Ovary (tissue), 10 donors: ENCODE measurements at places on chromosomes 7 and 10.

DNA sequence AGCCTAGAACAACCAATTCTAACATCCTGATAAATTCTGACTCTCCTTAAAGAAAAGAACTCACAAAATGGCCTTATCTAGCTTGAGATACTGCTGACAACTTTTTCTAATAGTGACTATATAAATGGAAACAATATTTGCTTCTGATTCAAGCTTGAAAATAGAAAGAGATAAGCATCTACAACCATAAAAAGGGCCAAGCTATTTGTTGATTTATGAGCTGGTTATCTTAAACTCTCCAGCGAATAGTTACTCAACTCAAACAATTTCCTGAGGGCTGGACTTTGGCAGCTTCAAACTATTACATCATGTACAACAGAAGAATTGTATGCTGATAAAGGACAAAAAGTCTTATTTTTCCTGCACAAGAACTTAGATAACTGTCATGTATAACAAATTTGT, 4.6 kb downstream of the USP54 start:
- DNase-seq: no peak

DNA sequence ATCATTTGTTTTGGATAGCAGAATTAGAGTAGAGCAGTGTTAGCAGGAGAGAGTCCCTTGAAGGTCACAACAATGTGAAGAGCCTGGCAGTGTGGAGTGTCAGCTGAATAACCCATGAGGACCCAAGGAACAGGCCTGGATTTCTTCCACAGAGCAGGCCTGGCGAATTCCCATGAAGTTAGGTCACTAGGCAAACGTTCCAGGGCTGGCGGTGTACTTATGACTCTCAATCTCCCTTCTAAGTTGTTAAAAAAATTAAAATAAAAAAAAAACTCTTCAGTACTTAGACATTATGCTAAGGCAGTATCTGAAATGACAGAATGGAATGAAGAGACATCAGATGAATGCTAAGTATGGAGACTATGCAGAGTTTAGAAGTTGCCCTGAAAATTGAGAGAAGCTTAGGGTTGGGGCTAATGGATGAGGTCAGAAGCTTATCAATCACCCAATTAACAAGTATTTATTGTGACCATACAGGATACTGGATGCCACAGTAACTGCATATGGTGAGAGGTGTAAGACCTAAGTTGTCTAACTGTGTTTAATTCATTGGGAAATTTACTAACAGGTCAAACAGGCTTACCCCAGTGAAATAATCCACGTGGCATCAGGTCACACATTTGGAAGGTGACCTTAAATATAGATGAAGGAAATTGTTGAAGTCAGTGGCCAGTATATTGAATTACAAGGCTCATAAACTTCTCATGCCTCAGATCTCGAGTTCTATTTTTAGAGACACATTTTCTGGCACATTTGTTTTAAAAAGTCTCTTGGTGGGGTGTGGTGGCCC, 126.2 kb upstream of the NRP1 start:
- no peak for DNase-seq

DNA sequence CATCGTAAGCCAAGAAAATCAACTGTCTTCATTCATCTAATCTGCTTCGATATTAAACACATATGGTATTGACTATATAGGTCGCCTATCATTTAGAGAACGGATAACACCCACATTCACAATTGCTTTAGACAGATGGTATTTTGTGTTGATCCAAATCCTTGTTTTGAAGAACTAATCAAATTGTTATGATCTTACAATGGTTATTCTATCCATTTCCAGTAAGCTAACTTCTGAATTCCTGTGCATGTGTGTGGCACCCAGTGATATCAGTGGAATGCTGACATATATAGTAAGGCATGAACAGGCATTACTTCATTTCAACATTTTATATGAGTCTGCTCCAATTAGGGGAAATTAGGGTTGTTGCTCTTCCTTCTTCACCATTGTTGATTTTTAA, 98.8 kb downstream of the SEMA3E start:
- no peak for DNase-seq

DNA sequence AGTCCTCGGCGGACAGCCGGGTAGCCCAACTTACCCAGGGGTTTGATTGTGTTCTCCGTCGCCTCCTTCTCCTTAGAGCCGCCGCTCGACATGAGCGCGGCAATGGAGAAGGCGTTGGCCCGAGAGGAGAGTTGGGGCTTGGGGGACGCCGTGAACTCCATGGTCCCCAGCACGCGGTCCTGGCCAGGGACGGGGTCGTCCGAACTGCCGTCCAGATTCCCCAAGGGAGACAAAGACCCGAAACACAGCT, 515 bp downstream of the TBX20 start:
- DNase-seq: no peak

- no peak for DNase-seq
Observed at GRCh38 chr7:20647036-20647435, 31.6 kb downstream of the ABCB5 start.

DNA sequence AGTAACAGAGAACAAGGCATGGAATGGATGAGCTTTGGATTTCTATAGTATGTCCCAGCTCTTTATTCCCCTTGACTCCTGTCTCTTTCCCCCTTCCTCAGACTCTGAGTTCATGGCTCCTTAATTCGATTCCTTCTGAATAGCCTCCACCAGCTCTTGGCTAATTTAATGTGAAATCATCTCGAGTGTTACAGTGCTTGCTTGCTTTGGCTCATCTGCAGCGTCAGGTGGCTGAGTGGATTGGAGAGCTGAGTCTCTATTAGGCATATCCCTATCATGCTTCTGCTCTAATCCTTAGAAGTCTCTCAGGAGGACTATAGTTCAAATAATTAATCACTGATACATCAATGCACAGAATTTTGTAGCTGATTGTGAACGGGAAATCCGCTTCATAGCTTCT, 134.6 kb downstream of the LRRC4 start:
- DNase-seq: no peak

- DNase-seq: no peak
Observed at GRCh38 chr10:63166742-63167258, 33.7 kb downstream of the NRBF2 start.

DNA sequence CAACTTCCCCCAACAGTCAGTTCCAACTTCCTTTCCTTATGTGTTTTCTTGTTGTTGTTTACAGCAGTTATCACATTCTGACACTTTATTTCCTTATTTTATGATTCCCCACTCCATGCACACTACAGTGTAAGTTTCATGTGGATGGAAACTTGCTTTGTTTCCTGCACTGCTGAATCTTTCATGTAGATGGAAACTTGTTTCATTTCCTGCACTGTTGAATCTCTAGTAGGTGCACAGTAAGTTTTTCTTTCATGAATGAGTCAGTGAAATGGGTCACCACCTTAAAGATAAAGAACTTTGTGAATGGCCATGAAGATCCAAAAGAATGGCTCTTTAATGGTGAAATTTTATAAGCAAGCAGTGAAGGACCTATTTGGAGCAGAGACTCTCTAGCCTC, 61.4 kb downstream of the SHOC2 start:
- DNase-seq: no peak

GRCh38 chr7:133275446-133276095, 22.7 kb downstream of the EXOC4 start:
- DNase-seq: no peak

DNA sequence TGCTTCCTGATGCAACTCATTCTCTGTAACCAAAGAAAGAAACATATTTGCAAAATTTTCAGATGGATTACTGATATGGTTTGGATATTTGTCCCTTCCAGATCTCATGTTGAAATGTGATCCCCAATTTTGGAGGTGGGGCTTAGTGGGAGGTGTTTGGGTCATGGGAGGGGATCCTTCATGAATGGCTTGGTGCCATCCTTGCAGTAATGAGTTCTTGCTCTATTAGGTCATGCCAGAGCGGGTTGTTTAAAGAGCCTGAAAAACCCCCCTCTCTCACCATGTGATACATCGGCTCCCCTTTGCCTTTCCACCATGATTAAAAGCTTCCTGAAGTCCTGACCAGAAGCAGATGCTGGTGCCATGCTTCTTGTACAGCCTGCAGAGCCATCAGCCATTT, 43.8 kb upstream of the PRKG1 start:
- no peak for DNase-seq

GRCh38 chr10:112374724-112375541, 1.0 kb downstream of the ACSL5 start:
- DNase-seq: no peak

DNA sequence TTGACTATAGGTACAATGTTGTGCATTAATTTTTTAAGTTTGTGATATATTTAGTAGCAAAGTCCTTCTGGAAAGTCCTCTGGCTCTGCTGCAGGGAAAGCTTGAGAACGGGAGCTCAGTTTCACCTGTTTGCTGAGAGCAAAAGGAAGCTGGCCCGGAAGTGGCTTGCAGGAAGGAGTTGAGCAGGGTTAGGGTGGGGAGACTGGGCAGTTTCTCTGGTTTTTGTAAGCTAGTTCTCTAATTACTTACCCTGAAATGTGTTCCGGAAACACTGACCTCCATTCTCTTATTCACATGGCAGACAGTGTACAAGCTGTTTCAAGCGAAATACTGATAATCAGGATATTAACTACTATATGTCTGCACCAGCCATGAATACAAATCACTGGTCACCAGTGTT, 22.3 kb downstream of the MAP3K8 start:
- DNase-seq: no peak

DNA sequence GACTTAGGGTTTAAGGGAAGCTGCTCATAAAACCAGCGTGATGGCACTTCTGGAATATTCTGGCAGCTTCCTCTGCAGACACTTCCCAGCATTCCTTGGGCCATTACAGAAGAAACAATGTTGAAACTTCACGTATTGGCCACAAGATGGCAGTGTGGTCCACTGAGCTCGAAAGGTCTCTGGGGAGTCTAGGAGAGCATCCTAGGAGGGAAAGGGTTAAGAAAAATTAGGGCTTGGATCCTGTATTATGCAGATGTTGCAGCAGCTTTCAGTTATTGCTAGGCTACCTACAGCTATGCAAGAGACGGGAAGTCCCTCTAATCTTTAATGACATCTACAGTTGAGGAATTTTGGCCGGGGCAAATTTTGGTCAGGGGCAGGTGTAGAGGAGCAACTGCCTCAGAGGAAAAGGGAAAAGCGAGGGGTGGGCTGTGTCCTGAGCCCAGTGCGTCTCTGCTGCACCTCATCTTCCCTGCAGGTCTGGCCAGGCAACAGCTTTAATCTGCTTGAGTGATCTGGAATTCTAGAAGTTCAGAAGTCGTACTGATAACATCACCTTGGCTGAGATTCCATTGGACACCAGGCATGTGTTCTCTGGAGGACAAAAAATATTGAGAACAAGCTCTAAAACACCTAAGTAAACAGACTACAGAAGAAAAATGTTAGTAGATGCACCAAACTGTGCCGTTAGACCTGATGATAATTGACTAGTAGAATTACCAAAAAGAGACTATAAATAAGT, 220.8 kb upstream of the PRSS58 start:
- DNase-seq: no peak
